ENCODE measurements at places on chromosomes 16 and 17.

- no peak for DNase-seq
Observed at GRCh38 chr16:57786632-57787518, 15.4 kb downstream of the KIFC3 start.

DNA sequence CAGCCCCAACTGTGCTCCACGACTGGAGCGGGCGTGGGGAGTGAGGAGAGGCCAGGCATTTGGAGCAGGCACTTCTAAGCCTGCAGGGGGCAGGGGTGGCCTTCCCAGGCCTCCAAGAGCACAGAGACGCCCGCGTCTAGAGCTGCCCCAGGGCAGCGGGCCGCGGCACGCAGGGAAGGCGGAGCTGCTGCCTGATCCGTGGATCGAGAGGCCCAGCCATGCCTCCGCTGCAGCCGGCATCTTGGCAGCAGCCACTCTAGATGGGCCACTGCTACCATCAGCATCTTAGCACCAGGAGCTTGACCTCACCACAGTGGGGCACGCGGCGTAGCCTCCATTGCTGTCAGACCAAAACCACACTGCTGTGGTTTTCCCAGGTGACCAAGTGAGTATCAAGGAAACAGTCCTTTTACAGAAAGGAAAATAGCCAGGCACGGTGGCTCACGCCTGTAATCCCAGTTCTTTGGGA, 20.4 kb upstream of the WDR45B start:
- DNase-seq, result peak; percentile 60

DNA sequence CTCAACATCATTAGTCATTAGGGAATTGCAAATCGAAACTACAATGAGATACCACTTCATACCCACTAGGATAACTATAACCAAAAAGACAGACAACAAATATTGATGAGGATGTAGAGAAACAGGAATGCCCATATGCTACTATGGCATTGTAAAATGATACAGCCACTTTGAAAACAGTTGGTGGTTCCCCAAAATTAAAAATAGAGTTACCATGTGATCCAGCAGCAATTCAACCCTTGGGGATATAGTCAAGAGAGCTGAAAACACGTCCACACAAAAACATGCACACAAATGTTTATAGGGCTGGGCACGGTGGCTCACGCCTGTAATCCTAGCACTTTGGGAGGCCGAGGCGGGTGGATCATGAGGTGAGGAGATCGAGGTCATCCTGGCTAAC, 10.0 kb upstream of the PECAM1 start:
- DNase-seq, result no peak

GRCh38 chr17:80665792-80666191, 121.2 kb downstream of the RPTOR start:
- no peak for DNase-seq

GRCh38 chr17:70107904-70108565, 33.0 kb downstream of the KCNJ16 start:
- no peak for DNase-seq

Data from RWPE1 (cell line).